Stomach (tissue), 19 donors: ENCODE measurements at places on chromosomes 13 and 19. TPM values are rescaled to one million over a fixed set of nuclear protein-coding genes. Genes with fewer than 3 reads are reported as not detected.

The KLC3 gene
- 7.0 TPM for polyA plus RNA-seq

The NANOS3 gene
- not detected for polyA plus RNA-seq

The DACH1 gene
- 2.9 TPM for polyA plus RNA-seq

The CAMSAP3 gene
- 17.0 TPM for polyA plus RNA-seq

The ZIM2 gene
- polyA plus RNA-seq, result not detected

The LILRA5 gene
- 1.1 TPM for polyA plus RNA-seq

The SLC25A41 gene
- 0.80 TPM for polyA plus RNA-seq

The DAND5 gene
- polyA plus RNA-seq, result 0.12 TPM

The SHISA7 gene
- polyA plus RNA-seq, result not detected

The USF2 gene
- 88.2 TPM for polyA plus RNA-seq

The URAD gene
- polyA plus RNA-seq, result not detected

The ZNF610 gene
- polyA plus RNA-seq, result 1.4 TPM

The MEGF8 gene
- 2.6 TPM for polyA plus RNA-seq

The ZNF548 gene
- 3.4 TPM for polyA plus RNA-seq

The FAM83E gene
- polyA plus RNA-seq, result 62.5 TPM

The KLF5 gene
- polyA plus RNA-seq, result 82.3 TPM

The ZFP30 gene
- 2.9 TPM for polyA plus RNA-seq

The ZNF813 gene
- polyA plus RNA-seq, result 0.70 TPM

The ATP4B gene
- polyA plus RNA-seq, result 490 TPM

The ZNF471 gene
- 1.00 TPM for polyA plus RNA-seq

The MUC16 gene
- not detected for polyA plus RNA-seq

The SERTM1 gene
- polyA plus RNA-seq, result 0.92 TPM

The SMG9 gene
- polyA plus RNA-seq, result 22.1 TPM

The TEX26 gene
- polyA plus RNA-seq, result not detected

The ZNF667 gene
- 0.75 TPM for polyA plus RNA-seq
